ENCODE measurements at places on chromosomes 7 and 10. TPM values are rescaled to one million over a fixed set of nuclear protein-coding genes. Genes with fewer than 3 reads are reported as not detected.

The NANOS1 gene
- 6.9 TPM for polyA plus RNA-seq

The RNF133 gene
- 0.23 TPM for polyA plus RNA-seq

The TLL2 gene
- 0.50 TPM for polyA plus RNA-seq

The SPDYE2 gene
- 9.7 TPM for polyA plus RNA-seq

The PRKCQ gene
- 6.4 TPM for polyA plus RNA-seq

The SYNPO2L gene
- polyA plus RNA-seq: 1.6 TPM

DNA sequence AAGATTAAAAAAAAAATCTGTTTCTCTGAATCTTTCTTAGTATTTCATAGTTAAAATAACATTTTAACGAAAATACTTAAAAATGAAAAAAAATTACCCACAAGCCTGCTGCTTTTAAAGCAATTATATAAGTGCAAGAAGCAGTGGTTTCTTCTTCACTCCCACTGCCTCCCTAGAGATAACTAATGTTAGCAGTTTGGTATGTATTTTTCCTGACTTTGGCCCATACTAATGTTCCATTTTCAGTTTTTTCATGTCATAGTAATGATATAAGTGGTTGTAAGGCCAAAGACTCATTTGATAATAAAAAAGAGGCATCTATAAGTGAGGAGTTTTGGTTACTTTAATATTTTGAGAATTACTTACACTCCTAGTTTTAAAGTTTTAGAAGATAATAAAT, 24.3 kb upstream of the LAMB1 start:
- DNase-seq: no peak

DNA sequence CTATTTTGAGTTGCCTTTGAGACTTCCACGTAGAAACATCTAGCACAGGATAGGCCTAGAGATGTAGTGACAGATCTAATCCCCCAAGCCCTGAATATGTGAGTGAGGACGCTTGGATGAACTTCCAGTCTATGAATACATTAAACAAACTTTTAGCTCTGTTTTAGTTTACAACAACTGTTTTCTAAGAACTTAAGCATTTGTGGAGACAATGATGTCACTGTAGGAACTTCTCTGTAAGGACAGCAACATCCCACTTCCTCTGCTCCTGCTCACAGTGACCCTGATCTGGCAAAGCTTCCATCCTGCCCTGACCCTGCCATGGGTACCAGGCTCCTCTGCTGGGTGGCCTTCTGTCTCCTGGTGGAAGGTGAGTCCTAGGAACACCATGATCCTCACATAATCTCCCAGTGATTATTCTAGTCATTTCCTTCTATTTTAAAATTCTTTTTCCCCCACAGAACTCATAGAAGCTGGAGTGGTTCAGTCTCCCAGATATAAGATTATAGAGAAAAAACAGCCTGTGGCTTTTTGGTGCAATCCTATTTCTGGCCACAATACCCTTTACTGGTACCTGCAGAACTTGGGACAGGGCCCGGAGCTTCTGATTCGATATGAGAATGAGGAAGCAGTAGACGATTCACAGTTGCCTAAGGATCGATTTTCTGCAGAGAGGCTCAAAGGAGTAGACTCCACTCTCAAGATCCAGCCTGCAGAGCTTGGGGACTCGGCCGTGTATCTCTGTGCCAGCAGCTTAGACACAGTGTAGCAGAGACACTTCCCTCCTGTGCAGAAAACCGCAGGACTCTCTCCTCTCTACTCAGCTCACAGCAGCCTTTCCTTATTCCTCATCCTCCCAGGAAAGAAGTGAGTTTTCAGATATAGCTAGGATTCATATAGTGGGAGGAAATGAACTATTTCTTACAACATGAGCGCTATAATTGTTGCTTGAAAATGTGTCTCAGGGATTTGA, 194.4 kb upstream of the PRSS1 start:
- no peak for DNase-seq

GRCh38 chr10:101029520-101030295, 1.2 kb downstream of the PDZD7 start:
- no peak for DNase-seq

DNA sequence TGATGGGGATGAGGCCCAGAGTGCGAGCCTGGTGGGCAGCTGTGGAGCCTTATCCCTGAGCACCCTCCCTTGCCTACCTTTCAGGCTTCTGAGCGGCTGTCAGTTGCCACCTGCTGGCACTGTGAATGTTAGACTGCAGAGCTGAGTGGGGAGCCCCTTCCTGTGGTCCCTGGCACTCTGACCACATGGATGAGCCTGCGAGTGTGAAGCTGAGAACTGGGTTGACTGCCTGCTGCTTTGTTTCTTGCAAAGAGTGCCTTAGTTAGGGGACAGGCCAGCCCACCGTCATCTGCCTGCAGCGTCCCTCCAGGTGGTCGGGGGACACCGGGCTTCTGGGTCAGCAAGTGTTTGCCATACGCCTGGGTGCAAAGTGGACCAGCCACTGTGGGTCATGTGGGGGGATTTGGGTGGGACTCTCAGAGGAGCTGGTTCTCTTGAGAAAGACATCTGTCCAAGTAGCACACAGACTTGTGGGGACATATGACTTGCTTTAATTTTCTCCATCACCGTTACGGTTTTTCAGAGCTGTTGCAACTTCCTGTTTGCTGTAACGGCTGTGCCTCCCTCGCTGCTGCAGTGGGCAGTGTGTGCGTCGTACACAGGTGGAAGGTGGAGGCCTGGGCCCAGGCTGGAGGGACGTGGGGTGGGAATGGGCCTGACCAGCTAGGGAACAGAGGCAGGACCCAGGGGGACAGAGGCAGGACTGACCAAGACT, 13.7 kb downstream of the INPP5A start:
- no peak for DNase-seq

- DNase-seq: no peak
These were observed 133.8 kb upstream of the YAE1 start for GRCh38 chr7:39432368-39432767.

- DNase-seq: no peak
These were observed 40.9 kb downstream of the SMURF1 start for GRCh38 chr7:99102809-99103690.

DNA sequence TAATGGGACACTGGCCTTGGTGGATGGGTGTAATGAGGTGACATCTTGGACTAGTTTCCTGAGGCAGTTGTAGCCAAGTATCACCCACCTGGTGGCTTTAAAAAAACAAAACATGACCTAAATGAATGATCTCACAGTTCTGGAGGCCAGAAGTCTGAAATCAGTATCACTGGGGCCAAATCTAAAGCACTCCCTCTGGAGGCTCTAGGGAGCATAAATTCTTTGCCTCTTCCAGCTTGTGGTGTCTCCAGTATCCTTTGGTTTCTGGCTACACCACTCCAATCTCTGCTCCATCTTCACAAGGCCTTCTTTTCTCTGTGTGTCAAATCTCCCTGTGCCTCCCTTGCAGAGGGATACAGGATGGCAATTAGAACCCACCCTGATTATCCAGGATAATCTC, 342.9 kb downstream of the CALN1 start:
- DNase-seq: no peak

DNA sequence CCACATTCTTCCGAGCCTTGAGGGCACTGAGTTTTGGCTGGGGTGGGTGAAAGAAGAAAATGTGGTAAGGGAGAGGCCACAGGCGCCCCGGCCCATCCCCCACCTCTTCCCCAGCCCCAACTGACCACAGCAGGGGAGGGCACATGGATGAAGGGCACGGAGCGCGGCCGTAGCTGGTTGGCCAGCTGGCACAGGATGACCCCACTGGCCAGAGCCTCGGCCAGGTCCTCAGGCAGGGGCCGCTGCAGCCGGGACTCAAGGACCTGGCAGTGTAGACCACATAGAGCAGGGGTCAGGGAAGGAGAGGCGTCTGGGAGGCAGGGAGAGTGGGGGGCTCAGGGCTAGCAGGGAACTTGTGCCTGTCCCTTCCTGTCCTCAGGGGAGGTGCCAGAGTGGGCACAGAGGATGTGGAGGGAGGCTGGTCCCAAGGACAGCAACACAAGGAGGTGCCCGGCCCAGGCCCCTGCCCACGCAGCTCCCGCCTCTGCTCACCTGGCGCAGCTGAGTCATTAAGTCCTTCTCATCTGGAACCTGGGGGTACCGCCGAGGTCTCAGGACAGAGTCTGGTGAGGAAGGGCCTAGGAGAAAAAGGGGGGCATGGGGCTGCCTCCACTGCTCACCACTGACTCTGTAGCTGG, 2.2 kb upstream of the SAP25 start:
- DNase-seq: no peak

All from right lung (tissue), 10 donors.